ENCODE measurements at places on chromosomes 5 and 9. TPM values are rescaled to one million over a fixed set of nuclear protein-coding genes. Genes with fewer than 3 reads are reported as not detected.

DNA sequence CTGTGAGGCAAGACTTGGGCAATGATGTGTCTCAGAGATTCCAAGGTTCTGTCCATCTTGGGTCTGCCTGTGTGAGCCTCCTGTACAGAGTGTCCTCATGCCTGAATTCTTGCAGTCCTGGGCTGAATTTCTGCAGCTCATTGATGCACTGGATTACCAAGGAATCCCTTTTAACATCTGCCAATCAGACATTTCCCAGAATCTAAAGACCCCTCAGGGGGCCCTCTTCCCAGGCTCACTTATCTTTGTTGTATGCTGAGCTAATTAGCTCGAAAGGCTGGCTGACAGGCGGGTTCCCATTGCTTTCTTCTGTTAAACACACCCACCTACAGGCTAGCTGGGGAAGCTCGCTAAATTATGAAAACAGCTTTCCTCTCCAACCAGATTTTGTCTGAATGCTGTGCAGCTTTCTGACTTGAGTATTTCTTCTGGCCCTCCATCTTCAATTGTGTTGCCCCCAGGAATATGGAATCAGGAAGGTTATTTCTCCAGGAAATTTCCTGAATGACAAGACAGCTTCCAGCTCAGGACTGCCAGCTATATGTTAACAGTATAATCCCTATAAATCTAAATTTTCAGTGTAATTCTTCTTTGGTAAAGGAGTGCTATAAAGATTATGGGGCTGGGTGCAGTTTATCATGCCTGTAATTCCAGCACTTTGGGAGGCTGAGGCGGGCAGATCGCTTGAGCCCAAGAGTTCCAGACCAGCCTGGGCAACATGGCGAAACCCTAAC is at the start of gene LIX1:
TSS of gene LIX1 (minus strand) at position 91 of the 734 bp plus-strand sequence. CDS start at position 56, 35 bp downstream.
- no peaks in the 10 kb centered on the region for H3K36me3 ChIP-seq
- H3K4me1 ChIP-seq: no peaks in the 10 kb centered on the region
- peaks cover 23% of the 10 kb centered on the region for H3K27me3 ChIP-seq
- no peak within 1 kb of the TSS for H3K27ac ChIP-seq

FBXW2 gene
- 35.6 TPM for total RNA-seq

DNA sequence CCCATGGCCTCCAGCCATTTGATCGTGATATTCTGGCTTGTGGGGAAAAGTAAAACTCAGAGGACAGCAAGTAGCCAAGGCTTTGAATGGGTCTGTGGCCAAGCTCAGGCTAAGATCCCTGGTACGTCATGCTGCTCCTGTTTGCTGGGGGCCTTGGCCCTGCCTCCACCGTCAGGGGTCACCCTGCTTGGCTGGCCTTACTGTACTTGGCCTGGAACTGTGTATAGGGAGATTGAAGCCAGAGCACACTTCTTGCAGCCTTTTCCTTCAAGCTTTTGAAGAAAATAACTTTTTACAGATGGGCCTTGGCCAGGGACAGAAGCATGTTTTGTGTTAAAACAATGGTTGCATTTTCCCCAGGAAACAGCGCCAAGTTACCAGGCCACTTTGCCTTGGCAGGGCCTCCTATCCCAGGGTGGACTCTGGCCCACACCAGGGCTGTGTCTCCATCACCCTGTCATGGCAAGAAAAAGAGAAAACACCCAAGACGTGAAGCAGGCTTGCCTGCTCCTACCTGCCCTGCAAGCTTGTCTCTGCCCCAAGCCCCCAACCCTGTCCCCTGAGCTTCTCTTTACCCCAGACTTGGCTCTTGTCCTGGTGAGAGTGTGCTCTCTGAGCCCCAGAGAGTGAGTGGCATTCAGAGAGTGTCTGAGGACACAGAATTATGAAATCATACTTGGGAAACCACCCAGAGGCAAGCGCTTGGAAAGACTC is 286.9 kb downstream of the GADD45G start:
- no peak overlapping the region for H3K27ac ChIP-seq
- no peaks in the 10 kb centered on the region for H3K4me1 ChIP-seq
- no peaks in the 10 kb centered on the region for H3K36me3 ChIP-seq
- H3K27me3 ChIP-seq: no peaks in the 10 kb centered on the region

TMEFF1 gene
- 0.90 TPM for total RNA-seq

GRCh38 chr9:21047281-21047691 is 15.8 kb upstream of the HACD4 start:
- H3K27me3 ChIP-seq: peaks cover 2% of the 10 kb centered on the region
- H3K27ac ChIP-seq: no peak overlapping the region
- no peak for DNase-seq
- no peak overlapping the region for H3K4me3 ChIP-seq
- H3K36me3 ChIP-seq: no peaks in the 10 kb centered on the region

GRCh38 chr9:36677611-36678010 is 104.9 kb downstream of the MELK start:
- no peak overlapping the region for H3K27ac ChIP-seq
- no peaks in the 10 kb centered on the region for H3K4me1 ChIP-seq
- no peaks in the 10 kb centered on the region for H3K27me3 ChIP-seq
- no peaks in the 10 kb centered on the region for H3K36me3 ChIP-seq
- no peak overlapping the region for H3K4me3 ChIP-seq
- no peak for DNase-seq

FBN2 gene
- total RNA-seq: 67.5 TPM

GRCh38 chr5:10995891-10996290 is 234.9 kb upstream of the DAP start:
- no peak overlapping the region for H3K27ac ChIP-seq
- no peak for DNase-seq
- no peak overlapping the region for H3K4me3 ChIP-seq
- H3K27me3 ChIP-seq: peaks cover 16% of the 10 kb centered on the region
- no peaks in the 10 kb centered on the region for H3K4me1 ChIP-seq
- H3K36me3 ChIP-seq: no peaks in the 10 kb centered on the region

DNA sequence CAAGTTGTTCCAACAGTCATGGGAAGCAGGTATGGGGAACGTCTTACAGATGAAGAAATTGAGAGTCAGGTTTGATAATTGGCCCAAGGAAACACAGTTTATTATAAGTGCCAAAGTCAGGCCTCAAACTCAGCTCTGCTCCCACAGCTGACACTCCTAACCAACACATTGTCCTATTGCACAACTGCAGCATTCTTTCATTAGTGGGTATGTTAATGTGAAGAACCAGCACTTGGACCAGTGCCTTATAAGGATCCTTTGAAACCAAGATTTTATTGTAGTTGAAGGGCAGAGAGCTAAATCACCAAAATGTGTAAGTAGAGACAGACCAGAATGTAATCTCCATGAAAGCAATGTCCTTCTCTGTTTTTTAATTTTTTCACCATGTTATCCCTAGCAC is 56.1 kb downstream of the GRIA1 start:
- DNase-seq: no peak
- H3K27me3 ChIP-seq: no peaks in the 10 kb centered on the region
- peaks cover 12% of the 10 kb centered on the region for H3K4me1 ChIP-seq
- no peak overlapping the region for H3K27ac ChIP-seq
- H3K36me3 ChIP-seq: no peaks in the 10 kb centered on the region

- H3K27me3 ChIP-seq: no peaks in the 10 kb centered on the region
- DNase-seq: peak; percentile 48
- H3K4me3 ChIP-seq: no peak overlapping the region
- H3K4me1 ChIP-seq: peaks cover 2% of the 10 kb centered on the region
- peaks cover 14% of the 10 kb centered on the region for H3K36me3 ChIP-seq
Measured at GRCh38 chr5:67149951-67150523, 46.6 kb downstream of the CD180 start.

GRCh38 chr5:78754655-78755054 is 106.1 kb upstream of the LHFPL2 start:
- H3K36me3 ChIP-seq: no peaks in the 10 kb centered on the region
- H3K27me3 ChIP-seq: peaks cover 4% of the 10 kb centered on the region
- no peak overlapping the region for H3K4me3 ChIP-seq
- no peak for DNase-seq
- H3K27ac ChIP-seq: no peak overlapping the region

DNA sequence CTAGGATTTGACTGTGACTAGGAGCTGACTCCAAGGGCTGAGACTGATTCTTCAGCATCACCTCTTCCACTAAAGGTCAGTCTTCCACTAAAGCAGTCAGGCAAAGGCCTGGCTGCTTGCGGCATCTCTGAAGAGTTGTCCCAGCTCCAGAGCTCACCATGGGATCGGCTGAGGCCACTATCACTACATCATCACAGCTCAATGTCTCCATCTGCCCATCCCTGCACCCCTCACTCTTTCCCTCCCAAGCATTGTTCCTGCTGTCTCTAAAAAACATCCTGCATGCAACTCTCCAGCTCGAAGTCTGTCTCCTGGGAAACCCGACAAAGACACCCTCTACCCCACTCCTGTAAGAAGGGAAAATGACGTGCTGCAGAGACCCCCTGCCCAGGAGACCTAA is 15.5 kb upstream of the WWC1 start:
- H3K4me3 ChIP-seq: no peak overlapping the region
- DNase-seq: no peak
- no peak overlapping the region for H3K27ac ChIP-seq
- H3K27me3 ChIP-seq: peaks cover 9% of the 10 kb centered on the region
- H3K4me1 ChIP-seq: no peaks in the 10 kb centered on the region
- H3K36me3 ChIP-seq: no peaks in the 10 kb centered on the region

GRCh38 chr9:13991395-13991794 is 322.5 kb downstream of the NFIB start:
- H3K36me3 ChIP-seq: no peaks in the 10 kb centered on the region
- no peaks in the 10 kb centered on the region for H3K27me3 ChIP-seq
- DNase-seq: no peak
- no peak overlapping the region for H3K27ac ChIP-seq
- H3K4me3 ChIP-seq: no peak overlapping the region

- peaks cover 35% of the 10 kb centered on the region for H3K27me3 ChIP-seq
- no peak for DNase-seq
- no peaks in the 10 kb centered on the region for H3K36me3 ChIP-seq
- H3K27ac ChIP-seq: no peak overlapping the region
- no peak overlapping the region for H3K4me3 ChIP-seq
Measured at GRCh38 chr9:130990306-130990977, 18.5 kb upstream of the LAMC3 start.

GRCh38 chr5:89437450-89438435 is 554.8 kb upstream of the MEF2C start:
- no peaks in the 10 kb centered on the region for H3K4me1 ChIP-seq
- H3K27ac ChIP-seq: no peak overlapping the region
- H3K27me3 ChIP-seq: no peaks in the 10 kb centered on the region
- no peak for DNase-seq
- H3K36me3 ChIP-seq: no peaks in the 10 kb centered on the region

CD180 gene
- total RNA-seq: not detected

DNA sequence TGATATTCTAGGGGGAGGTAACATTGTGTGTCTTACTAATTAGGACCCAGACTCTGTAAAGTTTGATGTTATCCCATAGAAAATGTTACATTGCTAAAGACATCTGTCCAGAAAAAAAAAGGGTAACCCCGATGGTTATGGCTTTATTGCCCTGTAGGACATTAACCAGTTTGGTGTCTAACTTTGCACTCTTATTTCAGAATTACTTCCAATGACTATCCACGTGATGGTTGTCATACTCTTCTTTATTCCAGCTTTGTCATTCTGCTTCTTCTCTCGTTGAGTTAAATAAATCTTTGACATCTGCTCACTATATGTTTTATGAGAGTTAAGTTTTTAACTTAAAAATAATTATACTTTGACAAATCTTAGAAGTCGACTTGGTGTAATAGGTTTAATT is 180.4 kb upstream of the ANKRD55 start:
- H3K27me3 ChIP-seq: no peaks in the 10 kb centered on the region
- DNase-seq: no peak
- peaks cover 19% of the 10 kb centered on the region for H3K4me1 ChIP-seq
- no peak overlapping the region for H3K4me3 ChIP-seq

DNA sequence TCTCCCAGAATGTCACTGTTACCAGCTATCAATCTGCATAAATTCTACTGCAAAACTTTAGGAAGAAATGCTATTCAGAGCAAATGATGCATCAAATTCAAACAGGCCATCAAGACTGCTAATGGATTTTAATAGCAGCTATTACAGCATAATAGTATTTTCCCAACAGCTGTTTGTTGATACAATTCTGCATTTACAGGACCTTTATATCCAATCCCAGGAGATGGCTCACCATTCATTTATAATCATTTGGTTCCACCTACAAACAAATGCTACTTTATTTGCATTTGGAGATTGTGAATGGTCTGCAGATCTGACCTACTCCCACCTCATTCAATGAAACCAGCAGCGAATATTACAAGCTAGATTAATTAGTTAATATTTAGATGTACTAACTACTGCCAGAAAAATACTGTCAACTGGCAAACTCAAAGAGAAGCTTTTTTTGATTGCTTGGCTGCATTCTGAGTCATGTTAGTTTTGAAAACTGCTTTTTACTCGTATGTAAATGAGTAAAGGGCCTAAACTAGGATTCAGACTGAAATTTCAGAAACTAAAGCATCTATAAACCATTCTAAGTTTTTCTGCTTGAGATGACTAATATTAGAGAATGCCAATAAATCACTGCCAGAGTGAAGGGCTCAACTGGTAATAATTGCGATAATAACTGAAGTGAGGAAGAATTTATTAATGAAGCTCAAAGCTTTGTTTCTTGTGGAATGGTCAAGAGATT is 7.1 kb upstream of the PCA3 start:
- H3K36me3 ChIP-seq: no peaks in the 10 kb centered on the region
- no peak for DNase-seq
- peaks cover 5% of the 10 kb centered on the region for H3K27me3 ChIP-seq
- no peak overlapping the region for H3K4me3 ChIP-seq
- no peak overlapping the region for H3K27ac ChIP-seq
- H3K4me1 ChIP-seq: no peaks in the 10 kb centered on the region

DNA sequence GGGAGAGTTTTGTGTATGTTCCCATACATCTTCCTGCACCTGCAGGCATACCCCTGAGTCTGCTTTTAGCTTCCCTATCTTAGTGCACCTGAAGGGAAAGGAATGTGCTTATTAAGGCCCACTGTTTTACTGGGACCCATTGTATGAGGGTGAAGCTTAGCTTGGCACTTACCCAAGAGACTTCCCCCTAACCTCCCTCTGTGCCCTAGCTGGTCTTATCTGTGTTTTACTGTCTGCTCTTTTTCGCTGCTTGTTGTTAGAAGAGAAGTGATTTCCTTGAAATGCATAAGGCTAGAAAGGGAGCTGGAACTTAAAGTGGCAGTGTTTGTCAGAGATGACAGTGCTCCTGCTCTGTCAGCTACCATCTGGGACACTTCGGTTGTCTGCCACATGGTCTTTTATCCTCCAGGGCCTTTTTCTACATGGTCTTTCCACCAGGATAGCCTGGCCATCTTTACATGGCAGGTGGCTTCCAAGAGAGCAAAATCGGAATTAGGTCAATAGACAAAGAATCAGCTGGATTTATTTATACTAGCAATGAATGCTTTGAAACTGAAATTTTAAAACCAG is 122.5 kb upstream of the SLC44A1 start:
- H3K36me3 ChIP-seq: no peaks in the 10 kb centered on the region
- no peaks in the 10 kb centered on the region for H3K27me3 ChIP-seq
- H3K4me1 ChIP-seq: peaks cover 7% of the 10 kb centered on the region
- DNase-seq: no peak
- no peak overlapping the region for H3K27ac ChIP-seq

DNA sequence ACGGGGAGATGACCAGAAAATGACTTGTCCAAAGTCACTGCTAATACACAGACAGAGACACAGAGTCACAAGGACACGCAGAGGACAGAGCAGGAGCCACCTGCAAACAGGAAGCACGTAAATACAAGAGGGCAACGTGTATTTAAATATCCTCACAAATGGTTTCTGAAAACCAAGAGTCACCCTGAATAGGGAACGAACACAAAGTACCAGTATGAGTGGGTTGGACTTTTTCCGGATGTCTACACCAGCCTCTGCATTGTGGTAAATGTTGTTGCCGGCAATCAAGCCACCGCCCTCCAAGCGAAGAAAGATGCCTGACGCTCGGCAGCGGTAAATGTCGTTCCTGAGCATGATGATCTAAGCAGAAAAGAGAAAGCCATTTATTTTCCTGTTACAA is 44.5 kb downstream of the FBXO10 start:
- no peak for DNase-seq
- H3K36me3 ChIP-seq: peaks cover 19% of the 10 kb centered on the region
- H3K4me1 ChIP-seq: no peaks in the 10 kb centered on the region
- no peak overlapping the region for H3K4me3 ChIP-seq
- H3K27me3 ChIP-seq: no peaks in the 10 kb centered on the region
